ENCODE measurements at places on chromosomes 7 and 10.
A peak's percentile ranks its signal among the peaks of the same experiment; 100 is the strongest.

GRCh38 chr7:139772873-139773272, 4.9 kb downstream of the HIPK2 start:
- DNase-seq, result no peak

- no peak for DNase-seq
Observed at GRCh38 chr7:14123923-14124322, 134.5 kb upstream of the ETV1 start.

- DNase-seq, result no peak
Observed at GRCh38 chr10:50358925-50359687, 107.8 kb upstream of the ASAH2 start.

DNA sequence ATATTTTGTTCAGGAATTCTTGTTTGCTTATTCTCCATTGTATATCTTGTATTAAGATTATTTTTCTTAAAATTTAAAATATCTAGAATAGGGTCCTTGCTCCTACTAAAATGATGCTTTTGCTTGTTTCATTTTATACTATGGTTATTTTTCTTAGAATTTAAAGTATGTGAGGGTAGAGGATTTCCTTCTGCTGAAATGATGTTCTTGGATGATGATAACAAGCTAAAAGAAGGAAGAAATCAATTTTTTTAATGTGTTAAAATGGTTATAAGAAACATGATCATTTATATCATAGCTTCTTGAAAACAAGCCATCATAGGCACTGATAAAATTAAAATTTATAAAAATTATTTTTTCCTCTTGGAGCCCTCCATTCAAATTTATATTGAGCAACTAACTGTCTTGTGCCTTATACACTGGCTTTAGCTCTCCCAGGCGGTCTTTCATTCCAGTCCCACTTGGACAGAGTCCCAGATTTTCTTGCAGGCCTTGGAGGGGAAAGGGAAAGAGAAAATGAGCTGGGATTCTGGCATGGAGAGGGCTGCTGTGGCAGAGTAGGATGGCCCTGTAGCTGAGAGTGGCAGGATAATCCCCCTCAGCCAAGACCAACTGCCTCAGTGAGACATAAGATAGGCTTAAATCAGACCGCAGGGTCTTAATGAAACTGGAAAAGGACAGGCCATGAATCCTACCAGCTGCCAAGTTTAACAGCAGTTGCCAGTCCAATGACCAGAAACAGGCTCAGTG, 60.2 kb downstream of the DNAJB9 start:
- peak; percentile 4 for DNase-seq

- peak; percentile 76 for DNase-seq
Observed at GRCh38 chr7:23679898-23680413, at the start of gene FAM221A. TSS of gene FAM221A (plus strand) at chr7:23680199. CDS start at chr7:23680219, 20 bp downstream.
